ENCODE measurements at places on chromosomes 13 and 19.

- DNase-seq: no peak
Measured at GRCh38 chr13:38418286-38418685, 68.6 kb downstream of the UFM1 start.

DNA sequence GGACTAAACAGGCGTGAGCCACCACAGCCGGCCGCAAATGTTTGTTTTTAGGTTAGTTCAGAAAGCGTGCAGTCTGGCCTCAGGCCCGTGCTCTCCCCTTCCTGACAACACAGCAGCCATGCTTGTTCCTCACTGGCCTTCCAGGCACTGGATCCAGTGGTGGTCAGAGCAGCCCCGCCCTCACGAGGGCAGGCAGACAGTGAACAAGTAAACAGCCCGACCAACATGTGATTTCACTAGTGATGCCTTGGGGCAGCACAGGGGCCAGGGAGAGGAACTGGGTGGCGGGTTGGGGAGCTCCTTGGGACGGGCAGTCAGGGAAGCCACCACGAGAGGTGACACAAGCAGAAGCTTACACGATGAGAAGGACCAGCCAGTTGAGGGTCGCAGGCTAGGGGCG, 40.8 kb downstream of the CAPN12 start:
- DNase-seq: no peak

DNA sequence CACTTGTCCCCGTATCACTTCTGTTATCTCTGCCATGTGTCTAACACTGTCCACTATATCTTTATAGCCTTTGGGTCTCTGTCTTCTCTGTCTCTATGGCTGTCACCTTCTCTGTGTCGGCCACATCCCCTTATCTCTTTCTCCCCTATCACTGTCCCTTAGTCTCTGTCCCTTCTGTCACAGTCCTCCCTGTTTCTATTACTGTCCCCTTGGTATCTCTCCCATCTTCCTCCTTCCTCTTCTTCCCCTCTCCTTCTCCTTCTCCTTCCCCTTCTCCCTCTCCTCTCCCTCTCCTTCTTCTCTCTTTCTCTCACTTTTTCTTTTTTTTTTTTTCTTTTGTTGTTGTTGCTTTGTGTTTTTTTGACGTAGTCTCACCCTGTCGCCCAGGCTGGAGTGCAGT, 34.7 kb upstream of the LRRC4B start:
- no peak for DNase-seq

GRCh38 chr13:29434217-29434945, 161.1 kb downstream of the SLC7A1 start:
- DNase-seq: no peak

DNA sequence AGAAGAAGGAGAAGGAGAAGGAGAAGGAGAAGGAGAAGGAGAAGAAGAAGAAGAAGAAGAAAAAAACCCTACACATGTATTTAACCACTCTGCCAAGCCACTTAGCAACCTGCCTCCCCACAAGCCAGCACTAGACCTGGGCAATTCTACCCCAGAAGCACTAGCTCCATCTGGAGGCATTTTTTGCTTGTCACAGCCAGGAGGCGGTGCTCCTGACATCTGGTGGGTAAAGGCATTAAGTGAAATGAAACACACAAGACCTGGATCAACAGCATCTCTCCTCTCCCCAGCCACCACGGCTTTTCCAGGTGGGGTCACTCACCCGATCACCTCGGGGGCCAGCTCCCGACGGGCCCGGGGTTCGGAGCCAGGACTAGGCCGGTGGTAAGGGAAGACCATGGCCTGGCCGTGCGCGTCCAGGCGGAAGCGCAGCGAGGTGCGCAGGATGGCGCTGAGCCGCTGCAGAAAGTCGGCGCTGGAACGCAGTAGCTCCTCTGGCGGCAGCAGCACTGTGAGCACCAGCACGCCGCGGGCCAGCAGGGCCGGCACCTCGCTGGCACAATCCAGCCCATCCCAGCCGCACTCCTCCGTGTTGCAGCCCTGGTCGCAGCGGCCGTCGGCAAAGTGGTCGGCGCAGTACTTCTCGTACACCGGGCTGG, 26.9 kb downstream of the NOTCH3 start:
- no peak for DNase-seq

- DNase-seq: no peak
Measured at GRCh38 chr19:35116072-35116801, 614 bp downstream of the FXYD3 start.

GRCh38 chr19:46159418-46160232, 11.6 kb downstream of the IGFL2 start:
- no peak for DNase-seq

- no peak for DNase-seq
Measured at GRCh38 chr19:45693106-45693788, 781 bp downstream of the QPCTL start.

- DNase-seq: no peak
Measured at GRCh38 chr19:55809381-55810058, 22.3 kb downstream of the NLRP11 start.

DNA sequence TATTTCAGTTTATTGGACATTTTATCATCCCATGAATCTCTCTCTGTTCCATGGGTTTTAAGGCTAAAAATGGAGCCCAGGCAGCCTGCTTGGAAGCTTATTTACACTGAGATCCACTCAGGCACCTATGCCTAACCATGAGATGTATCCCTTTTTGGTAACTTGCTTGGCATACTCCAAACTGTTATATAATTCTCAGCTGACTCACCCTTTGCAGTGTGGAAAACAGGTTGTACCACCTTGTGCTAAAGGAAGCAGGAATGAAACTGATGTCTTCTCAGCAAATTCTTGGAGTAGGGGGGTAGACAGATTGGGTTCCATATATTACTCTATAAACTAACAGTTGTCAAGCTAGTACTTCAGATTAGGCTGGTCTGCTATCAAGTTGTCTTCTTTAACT, 483.6 kb downstream of the KLF5 start:
- DNase-seq: no peak

GRCh38 chr19:5340637-5341447, at the start of gene PTPRS:
PTPRS (minus strand) TSS chr19:5340812; CDS start chr19:5286140, 54,672 bp downstream.
- peak; percentile 50 for DNase-seq

- no peak for DNase-seq
Measured at GRCh38 chr19:33414667-33415605, 41.4 kb downstream of the CEBPG start.

- peak; percentile 76 for DNase-seq
Measured at GRCh38 chr19:52535771-52536447, 8.4 kb downstream of the ZNF808 start.

- DNase-seq: no peak
Measured at GRCh38 chr13:106121173-106121754, 414.2 kb downstream of the EFNB2 start.

- DNase-seq: no peak
Measured at GRCh38 chr13:42553098-42554046, 20.6 kb upstream of the TNFSF11 start.

DNA sequence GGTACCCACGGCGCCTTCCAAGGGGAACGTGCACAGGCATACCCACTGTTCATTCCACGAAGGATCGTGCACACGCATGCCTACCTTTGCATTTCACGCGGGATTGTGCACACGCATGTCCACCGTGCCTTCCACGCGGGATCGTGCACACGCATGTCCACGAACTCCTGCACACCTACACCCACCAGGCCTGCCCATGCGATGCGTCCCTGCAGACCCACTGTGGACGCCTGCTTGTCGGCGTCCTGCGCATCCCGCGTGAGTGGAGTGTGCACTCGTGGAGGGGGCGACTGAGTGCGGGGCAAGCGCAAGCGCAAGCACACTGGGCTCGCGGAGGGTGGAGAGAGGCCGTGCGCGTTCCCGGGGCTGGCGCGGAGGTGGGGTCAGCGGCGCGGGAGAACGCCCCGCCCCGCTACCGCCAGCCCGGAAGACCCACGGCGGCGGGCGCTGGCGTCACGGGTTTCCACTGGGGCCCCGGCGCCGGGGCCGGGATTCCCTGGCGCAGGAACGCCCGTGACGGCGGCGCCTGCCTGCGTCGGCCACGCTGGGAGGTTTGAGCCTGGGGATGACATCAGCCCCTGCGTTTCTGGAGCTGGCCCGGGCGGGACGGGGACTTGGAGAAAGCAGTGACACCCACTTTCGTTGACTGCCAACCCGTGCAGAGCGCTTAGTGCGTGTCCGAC, 18.7 kb downstream of the GADD45B start:
- peak; percentile 75 for DNase-seq

DNA sequence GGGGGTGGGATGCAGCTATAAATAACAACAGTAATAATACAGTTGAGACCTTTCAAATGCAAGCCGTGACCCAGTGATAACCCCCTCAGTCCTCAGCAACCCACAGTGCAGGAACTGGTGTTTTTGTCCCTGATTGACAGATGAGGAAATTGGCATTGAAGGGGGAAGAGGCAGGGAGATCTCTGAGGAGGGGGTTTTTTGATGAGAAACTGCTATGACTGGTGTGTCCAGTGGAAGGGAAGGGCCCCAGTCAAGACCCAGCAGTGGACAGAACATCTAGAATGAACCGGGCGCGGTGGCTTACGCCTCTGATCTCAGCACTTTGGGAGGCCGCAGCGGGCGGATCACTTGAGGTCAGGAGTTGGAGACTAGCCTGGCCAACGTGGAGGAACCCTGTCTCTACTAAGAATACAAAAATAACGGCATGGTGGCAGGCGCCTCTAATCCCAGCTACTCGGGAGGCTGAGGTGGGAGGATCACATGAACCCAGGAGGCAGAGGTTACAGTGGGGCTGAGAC, 1.9 kb downstream of the MAP1S start:
- no peak for DNase-seq

DNA sequence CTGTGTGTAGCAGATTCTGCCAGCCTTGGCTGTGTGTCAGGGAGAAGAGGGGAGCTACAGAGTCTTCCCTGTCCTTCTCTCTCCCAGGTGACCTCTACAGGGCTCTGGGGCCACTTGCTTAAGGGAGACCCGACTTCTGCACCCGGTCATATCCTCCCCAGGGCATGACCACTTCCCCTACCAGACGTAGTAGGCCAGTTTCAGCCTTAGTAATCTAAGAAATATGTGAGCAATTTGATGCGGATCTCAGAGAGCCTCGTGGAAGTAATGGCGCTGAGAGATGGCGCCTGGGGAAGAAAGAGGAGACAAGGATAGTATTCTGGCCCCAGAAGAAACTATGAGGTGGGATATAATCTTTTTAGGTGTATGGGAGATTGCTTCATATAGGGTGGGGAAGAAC, 41.9 kb downstream of the NFIX start:
- no peak for DNase-seq

DNA sequence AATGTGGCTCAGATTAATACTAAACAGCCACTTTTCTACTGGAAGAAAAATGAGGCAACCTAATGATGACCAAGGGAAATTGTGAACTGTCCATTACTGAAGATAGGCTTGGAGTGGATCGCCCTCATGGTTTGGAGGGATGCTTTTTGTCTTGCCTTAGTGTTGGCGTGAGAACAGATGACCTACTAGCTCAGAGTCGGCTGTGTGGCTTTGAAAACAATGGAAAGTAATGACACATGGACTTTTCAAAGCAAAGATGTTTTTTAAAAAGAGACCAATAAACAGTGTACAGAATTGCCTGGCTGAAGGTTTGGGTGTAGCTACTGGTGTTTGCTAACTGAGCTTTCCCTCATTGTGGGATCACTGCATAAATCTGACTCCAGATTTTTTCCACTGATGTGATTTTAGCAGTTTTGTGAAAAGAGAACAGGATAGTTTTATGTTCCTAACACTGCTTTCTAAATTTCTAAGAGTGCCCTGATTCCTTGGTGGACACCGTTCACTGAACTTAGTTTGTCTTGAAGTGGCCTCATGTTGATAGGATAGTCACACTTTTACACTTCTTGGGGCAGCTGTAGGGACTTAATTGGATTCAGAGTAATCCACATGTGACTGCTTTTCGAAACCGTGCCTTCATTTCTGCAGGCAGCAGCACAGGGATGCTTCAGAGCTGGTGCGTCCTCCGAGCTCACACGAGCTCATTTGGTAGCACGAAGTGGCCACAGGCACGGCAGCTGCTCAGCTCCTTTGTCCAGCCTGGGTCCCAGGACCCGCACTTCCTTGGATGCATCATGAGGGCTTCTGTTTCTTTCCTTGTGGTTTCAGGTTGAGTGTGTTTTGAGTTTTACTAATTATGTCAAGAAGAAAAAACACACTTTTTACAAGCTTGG, 4.3 kb downstream of the CEBPG start:
- no peak for DNase-seq

DNA sequence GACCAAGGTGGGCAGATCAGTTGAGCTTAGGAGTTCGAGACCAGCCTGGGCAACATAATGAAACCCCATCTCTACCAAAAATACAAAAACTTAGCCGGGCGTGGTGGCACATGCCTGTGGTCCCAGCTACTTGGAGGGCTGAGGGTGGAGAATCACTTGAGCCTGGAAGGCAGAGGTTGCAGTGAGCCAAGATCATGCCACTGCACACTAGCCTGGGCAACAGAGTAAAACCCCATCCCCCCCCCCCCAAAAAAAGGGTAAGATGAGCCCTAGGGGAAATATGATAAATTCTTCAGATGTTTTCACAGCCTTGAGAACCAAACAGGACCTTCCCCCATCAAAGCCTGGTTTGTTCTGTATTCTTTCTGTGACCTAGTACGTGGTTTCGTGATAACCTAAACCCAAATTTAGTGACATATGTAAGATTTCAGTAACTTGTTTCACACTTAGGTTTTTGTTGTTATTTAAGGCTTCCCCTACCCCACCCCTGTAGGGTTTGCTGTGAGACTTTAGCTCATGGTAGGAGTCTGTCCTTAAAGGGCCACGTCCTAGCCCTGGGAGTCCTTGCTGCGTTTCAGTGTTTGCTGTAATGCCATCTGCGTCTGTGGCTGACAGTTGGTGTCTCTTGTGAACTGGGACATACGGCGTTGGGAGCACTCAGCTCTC, 49.6 kb downstream of the MYO9B start:
- DNase-seq: no peak

DNA sequence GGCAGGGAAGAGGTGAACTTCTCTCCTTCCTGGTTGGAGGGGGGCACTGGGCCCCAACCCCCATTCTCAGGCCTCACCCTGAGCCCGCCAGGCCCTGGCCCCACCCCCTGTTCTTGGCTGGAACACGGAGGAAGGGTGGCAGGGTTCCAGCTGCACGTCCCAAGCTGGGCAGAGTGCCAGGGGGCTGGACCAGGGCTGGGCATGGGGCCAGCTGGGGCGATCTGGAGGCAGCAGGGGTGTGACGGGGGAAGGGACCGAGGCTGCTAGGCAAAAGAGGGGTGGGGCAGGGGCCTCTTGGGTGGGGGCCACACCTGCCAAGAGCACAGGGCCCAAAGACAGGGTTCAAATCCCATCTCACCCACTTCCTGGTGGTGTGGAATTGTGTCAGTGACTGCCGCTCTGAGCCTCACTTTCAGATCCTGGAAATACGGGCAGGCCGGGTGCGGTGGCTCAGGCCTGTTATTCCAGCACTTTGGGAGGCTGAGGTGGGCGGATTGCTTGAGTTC, 2.2 kb downstream of the HIF3A start:
- no peak for DNase-seq

GRCh38 chr19:4523306-4524110, 5.2 kb upstream of the PLIN4 start:
- DNase-seq: no peak

DNA sequence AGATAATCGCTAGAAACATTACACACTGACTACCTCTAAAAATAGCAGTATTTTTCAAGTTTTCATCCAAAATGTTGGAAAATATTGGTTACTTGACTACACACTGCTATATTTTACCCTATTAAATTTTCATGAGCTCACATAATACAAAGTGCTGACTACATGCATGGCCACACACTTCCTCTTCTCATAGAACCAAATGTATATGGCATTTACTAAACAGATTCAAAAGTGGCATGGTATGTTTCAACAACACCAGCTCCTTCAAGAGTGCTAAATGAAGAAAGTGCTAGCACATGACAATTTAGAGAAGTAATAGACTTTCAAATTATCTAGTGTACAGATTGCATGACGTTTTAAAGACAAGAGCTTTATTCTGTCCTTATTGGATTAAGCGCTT, 780.4 kb upstream of the SLITRK6 start:
- no peak for DNase-seq

Measured in activated gamma-delta T cell (primary cell).